ENCODE measurements at places on chromosomes 6 and 20. TPM values are rescaled to one million over a fixed set of nuclear protein-coding genes. Genes with fewer than 3 reads are reported as not detected.

DNA sequence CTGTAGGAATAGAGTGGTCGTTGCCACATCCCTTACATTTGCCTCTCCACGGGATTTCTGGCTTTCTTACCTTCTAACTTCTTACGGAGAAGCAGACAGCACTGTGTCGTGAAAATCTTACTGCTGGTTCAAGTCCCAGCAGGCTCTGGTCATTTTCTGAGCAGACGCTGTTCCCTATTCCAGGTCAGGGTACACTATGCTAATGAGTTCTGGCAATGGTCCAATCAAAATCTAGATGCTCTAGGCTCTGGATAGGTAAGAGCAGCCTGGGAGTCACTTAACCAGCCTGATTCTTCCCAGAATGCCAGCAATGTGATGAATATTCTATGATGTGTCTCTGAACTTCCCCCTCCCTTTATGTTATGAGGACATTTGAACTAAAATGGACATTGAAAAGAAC lies at the start of gene GCM1:
Gene GCM1, minus strand, starts transcription at position 158 of the 400 bp plus-strand sequence. CDS start 3,209 bp downstream, outside the sequence.
- no peak for DNase-seq

GRCh38 chr20:35274172-35275092 lies 3.5 kb downstream of the MMP24OS start:
- no peak for DNase-seq

DNA sequence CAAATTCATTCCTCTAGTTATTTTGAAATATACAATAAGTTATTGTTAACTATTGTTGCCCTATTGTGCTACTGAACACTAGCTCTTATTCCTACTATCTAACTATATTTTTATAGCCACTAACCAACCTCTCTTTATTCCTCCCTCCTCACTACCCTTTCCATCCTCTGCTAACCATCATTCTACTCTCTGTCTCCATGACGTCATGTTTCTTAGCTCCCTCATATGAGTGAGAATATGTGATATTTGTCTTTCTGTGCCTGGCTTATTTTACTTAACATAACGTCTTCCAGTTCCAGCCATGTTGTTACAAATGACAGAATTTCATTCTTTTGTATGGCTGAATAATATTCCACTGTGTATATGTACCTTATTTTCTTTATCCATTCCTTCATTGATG lies 95.3 kb downstream of the ATXN1 start:
- no peak for DNase-seq

Gene BNIP5
- total RNA-seq, result not detected

DNA sequence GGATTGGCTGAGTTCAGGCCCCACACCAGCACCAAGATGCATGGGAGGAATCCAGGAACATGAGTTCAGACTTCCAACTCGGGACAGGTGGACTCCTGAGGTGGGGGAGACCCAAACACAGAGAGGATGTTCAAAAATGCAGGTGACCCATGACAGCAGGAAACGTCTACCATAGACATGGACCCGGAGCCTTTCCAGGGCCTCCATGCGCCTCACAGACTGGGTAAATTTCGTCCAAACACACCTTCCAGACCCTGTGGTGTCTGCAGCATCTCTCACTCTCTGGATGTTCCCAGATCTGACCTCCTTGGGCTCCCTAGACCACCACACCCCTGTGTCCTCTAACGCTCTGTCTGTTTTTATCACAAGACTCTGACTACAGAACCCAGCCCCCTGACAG lies 87.7 kb downstream of the PXDC1 start:
- no peak for DNase-seq

Gene ARFGAP1
- 66.6 TPM for total RNA-seq

Measured in activated naive CD8-positive, alpha-beta T cell treated with anti-CD3 and anti-CD28 coated beads for 36 hours (primary cell).